NCI-H1092 (cell line): ENCODE measurements at places on chromosomes 7 and 10.

GRCh38 chr7:41054960-41055661 is 647.8 kb downstream of the INHBA start:
- DNase-seq: no peak

DNA sequence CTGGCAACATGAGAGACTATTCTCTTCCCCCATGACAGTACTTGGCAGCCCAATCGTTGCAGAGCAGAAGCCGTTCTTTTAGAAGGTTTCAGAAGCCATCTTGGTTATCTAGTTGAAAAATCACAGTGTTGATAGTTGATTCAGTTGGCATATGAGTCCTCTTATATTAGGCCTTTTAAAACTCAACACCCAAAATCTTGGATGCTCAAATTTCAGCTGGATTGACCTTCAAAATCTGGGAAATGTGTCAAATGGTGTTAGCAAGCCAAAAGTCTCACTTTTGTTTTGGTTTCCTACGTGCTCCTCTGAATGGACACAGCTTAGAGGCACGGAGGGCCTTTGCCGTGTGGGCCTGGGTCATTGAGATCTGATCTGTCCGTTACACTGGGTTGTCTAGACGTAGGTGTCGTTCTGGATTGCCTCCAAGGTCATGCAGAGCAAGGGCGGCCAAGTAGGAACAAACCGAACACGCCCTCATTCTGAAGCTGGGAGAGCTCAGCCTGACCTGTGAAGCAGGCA is 59.3 kb upstream of the BMPER start:
- no peak for DNase-seq

GRCh38 chr7:72493850-72494661 is 81.9 kb upstream of the CALN1 start:
- DNase-seq: peak; percentile 63

GRCh38 chr7:2834748-2835441 is 9.2 kb downstream of the GNA12 start:
- no peak for DNase-seq

GRCh38 chr10:7417103-7417623 is 6.3 kb upstream of the SFMBT2 start:
- no peak for DNase-seq

GRCh38 chr7:126026421-126027088 is 1096.9 kb upstream of the POT1 start:
- DNase-seq: no peak

DNA sequence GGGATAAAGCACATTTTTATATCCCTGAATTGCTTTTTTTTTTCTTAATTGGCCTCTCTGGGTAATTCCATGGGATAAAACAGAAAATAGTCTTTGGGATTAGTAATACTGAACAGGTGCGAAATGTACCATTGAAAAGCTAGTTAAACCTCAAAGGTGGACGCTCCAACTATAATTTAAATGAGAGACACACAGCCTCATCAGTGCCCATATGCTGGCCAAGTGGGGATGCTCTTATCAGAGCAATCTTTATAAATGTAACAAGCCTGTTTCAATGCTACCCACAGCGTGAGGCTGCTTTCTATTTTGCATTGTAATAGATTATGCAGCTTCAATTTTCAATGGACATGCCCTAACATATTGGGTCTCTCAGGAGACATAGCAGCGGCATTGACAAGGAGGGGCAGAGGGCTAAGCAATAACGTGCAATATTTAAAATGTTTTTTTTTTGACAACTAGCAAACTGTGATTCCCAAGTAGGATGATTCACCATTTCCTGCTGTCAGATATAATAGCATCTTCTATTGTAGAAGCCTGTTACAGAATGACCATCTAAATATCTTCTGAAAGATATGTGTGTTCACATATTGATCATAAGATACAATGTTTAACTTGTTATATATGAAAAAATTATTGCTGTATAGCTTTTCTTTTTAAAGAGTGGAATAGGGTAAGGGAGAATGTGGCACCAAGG is 91.3 kb upstream of the BET1 start:
- no peak for DNase-seq

- no peak for DNase-seq
These were observed 38.2 kb downstream of the GBX1 start for GRCh38 chr7:151129117-151129959.

- no peak for DNase-seq
These were observed 40.5 kb upstream of the TMEM273 start for GRCh38 chr10:49228677-49229076.

DNA sequence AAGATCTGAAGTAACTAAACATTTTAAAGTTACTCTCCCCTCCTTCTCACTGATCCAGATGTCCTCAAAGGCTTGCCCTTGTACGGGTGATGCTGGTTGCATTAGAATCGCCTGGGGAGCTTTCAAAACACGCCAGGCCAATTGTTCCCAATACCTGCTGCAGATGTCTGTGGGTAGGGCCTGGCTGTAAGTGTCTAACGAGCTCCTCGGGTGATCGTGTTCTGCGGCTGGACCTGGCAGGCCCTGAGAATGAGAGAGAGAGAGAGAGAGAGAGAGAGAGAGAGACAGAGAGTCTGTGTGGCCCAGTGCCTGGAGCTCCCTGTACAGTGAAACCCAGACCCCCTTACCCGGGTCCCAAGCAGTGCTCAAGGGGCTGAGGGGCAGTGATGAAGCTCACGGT is 8.4 kb downstream of the COL13A1 start:
- DNase-seq: no peak

GRCh38 chr10:90960355-90960814 is 39.5 kb upstream of the ANKRD1 start:
- no peak for DNase-seq

DNA sequence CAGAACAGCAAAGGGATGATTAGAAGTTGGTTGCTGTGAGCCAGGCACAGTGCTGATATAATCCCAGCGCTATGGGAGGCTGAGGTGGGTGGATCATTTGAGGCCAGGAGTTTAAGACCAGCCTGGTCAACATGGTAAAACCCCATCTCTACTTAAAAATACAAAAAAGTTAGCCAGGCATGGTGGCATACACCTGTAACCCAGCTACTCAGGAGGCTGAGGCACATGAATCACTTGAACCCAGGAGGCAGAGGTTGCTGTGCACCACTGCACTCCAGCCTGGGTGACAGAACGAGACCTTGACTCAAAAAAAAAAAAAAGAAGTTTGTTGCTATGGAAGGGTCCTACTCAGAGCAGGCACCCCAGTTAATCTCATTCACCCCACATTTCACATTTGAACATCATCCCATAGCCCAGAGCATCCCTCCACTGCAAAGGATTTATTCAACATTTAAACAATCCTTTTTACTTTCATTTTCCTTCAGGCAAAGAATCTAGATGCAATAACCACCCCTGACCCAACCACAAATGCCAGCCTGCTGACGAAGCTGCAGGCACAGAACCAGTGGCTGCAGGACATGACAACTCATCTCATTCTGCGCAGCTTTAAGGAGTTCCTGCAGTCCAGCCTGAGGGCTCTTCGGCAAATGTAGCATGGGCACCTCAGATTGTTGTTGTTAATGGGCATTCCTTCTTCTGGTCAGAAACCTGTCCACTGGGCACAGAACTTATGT is 4.1 kb downstream of the IL6 start:
- no peak for DNase-seq

DNA sequence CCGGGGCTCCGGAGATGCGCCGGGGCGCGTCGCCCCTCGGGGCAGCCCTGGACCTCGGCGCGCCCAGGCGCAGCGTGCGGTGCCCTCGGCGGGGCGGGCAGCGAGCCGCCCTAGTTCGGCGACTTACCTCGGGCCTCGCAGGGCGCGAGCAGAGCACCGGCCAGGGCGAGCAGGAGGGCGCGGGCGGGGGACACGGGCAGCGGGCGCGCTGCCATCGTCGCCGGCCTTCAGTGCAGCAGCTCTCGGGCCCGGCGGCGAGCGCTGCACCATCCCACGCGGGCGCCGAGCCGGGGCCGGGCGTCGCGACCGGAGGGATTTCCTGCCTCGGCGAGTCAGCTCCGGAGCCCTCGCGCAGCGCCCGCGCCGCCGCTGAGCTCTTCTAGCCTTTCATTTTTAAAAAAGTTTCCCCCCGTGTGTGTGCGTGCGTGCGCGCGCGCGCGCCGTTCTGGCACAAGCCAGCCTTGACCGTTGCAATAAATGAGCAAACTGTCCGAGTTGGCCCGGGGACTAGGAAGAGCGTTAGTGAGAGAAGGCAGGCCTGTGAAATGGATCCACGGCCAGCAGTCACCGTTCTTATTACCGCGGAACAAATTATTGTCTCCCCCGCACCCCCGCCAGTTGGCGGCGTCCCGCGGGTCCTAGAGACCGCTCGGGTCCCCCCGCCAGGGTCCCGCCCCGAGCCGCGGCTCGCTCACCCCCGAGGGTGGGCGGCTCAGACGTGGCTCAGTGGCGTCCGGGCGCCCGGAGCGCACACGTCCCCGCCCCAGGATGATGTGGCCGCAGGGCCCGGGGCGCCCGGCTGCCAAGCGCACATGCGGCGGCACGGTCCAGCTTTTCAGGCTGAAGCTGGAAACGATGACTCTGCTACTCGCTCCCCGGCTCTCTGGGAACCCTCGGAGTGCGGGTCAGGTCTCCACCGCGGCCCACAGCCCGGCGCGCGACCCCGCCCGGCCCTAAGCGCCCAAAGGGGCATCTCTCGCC is at the start of gene ADAM12:
TSS of gene ADAM12 (minus strand) at position 547 of the 981 bp plus-strand sequence. CDS start at position 215, 332 bp downstream.
- DNase-seq: no peak

DNA sequence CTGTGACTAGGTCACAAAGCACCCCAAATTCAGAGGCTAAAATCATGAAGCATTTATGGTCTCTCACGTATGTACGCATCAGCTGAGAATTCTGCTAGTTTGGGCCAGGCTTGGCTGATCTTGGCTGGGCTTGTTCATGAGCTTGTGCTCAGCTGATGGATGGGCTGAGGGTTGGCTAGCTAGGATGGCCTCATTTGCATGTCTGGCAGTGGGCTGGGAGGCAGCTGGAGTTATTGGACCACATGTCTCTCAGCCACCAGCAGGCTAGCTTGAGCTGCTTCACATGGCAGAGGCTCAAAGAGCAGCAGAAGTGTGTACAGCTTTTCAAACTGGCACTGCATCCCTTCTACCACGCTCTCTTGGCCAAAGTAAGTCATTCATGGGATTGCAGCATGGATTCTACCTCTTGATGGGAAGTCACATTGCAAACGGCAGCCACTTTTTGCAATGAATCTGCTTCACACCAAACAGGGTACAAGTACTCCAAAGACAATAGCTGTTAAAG is 770.3 kb downstream of the TYW1 start:
- no peak for DNase-seq

GRCh38 chr7:70659263-70659662 is 472.7 kb upstream of the GALNT17 start:
- DNase-seq: no peak

DNA sequence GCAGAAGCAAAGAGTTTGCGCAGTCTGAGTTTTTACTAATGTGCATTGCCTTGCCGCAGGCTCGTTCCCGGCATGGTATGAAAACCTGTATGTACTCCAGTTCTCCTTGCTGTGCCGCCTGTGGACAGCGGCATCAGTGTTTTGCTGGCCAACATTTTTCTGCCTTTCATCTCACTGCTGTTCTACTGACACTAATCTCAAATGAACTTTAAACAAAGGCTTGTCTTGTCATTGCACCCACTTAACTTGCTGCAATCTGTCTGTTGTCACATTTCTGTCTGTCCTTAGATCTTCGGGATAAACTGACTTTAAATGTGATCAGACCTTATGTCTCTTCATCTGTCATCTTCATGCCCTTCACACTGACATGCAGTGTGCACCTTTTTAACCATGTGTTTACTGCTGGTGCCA is 71.7 kb upstream of the ZNRF2 start:
- DNase-seq: no peak

GRCh38 chr10:70055550-70055949 is 2.9 kb downstream of the MACROH2A2 start:
- no peak for DNase-seq

DNA sequence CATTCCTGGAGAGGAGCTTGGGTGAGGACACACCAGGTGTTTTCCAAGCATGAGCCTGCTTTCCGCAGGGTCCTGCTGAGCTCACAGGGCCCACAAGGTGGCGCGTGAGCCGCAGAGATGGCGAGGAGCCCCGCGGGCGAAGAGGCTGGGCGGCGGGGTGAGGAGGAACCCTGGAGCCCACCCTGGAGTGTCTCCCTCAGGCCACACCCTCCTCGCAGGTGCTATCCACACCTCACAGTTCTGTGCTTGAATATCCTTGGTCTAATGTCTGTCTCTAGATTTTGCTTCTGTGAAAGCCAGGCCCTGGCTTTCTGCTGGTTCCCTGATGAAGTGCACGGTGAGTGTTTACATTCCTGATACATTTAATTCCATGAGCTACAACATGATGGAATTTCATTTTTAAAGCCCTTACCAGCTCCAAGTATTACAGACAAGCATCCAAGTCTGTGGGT is 433.6 kb downstream of the ACTR3B start:
- peak; percentile 29 for DNase-seq

DNA sequence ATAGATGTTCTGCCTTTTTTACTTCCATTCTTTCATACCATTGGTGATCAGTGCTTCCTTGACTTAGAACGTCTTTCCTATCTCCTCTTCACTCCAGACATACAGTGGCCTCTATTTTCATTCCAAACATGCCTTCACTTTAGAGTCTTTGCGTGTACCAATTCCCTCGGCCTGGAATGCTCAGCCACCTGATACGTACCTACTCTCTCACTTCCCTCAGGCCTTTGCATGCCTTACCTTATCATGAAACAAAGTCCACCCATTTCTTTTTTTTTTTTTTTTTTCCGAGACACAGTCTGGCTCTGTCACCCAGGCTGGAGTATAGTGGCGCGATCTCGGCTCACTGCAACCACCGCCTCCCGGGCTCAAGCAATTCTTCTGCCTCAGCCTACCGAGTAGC is 2.2 kb upstream of the CCNJ start:
- no peak for DNase-seq

DNA sequence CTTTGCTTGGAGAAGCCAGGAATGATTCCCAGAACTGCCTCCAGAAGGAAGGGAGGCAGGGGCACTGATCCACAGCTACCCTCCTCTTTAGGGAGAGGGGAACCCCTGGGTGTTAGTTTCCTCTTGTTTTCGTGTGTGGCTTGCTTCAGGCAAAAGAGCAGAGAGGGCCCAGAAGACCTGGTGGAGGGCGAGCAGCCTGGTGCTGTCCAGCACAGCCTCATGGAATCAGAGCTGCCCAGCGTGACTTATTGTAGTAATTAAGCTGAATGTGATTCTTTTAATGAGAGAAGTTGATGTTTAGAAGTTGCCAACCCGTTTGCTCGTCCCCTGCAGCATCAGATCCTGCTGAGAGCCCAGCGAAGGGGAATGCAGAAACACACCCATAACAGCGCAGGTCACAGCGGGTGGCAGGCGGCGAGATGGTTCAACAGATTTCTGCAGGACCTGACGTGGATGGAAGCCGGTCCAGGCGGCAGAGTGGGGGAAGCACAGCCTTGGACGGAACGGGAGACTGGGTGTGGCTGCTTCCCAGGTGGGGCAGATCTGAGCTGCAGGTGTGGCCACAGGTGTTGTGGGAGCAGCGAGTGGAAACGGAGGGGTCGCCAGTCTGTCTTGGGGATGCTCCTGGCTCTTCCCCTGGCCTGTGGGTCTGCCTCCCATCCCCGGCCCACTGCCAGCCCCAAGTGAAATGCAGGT is 53.7 kb upstream of the SHH start:
- no peak for DNase-seq
